B cell (primary cell): ENCODE measurements at places on chromosomes 2 and 18. TPM values are rescaled to one million over a fixed set of nuclear protein-coding genes. Genes with fewer than 3 reads are reported as not detected.
A peak's percentile ranks its signal among the peaks of the same experiment; 100 is the strongest.

GRCh38 chr2:195779491-195779890 lies 122.5 kb downstream of the SLC39A10 start:
- no peaks in the 10 kb centered on the region for H3K27me3 ChIP-seq
- H3K4me1 ChIP-seq, result no peaks in the 10 kb centered on the region
- DNase-seq, result no peak
- no peak overlapping the region for H3K4me3 ChIP-seq

GRCh38 chr2:68643011-68643873 lies at the start of gene PROKR1:
Gene PROKR1, plus strand, starts transcription at chr2:68643579. Its CDS starts 2,243 bp downstream, at chr2:68645822.
- H3K27me3 ChIP-seq, result peaks cover 39% of the 10 kb centered on the region
- H3K4me1 ChIP-seq, result peaks cover 10% of the 10 kb centered on the region
- peak; percentile 29 for DNase-seq
- peak within 1 kb of the TSS; percentile 37 for H3K4me3 ChIP-seq
- H3K36me3 ChIP-seq, result no peaks in the 10 kb centered on the region
- no peak within 1 kb of the TSS for H3K27ac ChIP-seq

IL1RL2 gene
- polyA plus RNA-seq, result not detected in 2 replicates

GRCh38 chr2:179614121-179614520 lies 247.3 kb downstream of the ZNF385B start:
- no peak overlapping the region for H3K4me3 ChIP-seq
- H3K36me3 ChIP-seq, result no peaks in the 10 kb centered on the region
- H3K4me1 ChIP-seq, result no peaks in the 10 kb centered on the region
- no peak for DNase-seq
- no peak overlapping the region for H3K27ac ChIP-seq

DNA sequence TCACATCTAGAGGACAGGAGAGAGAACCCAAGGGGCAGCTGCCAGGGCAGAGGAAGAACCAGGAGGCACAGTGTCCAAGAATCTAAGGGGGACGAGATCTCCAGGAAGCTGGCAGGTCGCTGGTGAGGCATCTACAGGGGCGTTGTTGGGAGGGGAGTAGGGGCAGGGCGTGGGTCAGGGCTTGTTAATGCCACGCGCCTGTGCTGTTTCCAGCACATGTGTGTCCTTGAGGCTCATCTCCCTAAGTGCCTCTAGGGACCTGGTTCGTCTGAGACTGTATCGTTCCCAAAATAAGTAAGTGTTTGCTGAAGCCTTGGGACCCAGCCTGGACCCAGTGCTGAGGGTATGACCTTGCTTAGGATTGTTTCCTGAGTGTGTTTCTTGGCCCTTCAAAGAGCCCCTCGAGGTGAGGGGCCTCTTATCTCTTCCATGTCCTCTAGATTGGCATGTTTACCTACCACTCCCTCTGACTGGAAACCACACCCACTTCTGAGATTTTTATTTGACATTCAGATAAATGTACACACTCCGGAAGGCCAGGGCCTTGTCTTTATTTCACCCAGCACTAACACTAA lies 22.2 kb downstream of the HK2 start:
- H3K36me3 ChIP-seq, result peaks cover 2% of the 10 kb centered on the region
- H3K27me3 ChIP-seq, result no peaks in the 10 kb centered on the region
- no peak for DNase-seq
- no peak overlapping the region for H3K27ac ChIP-seq
- H3K4me1 ChIP-seq, result peaks cover 14% of the 10 kb centered on the region

- no peaks in the 10 kb centered on the region for H3K4me1 ChIP-seq
- no peaks in the 10 kb centered on the region for H3K27me3 ChIP-seq
- no peaks in the 10 kb centered on the region for H3K36me3 ChIP-seq
- no peak overlapping the region for H3K4me3 ChIP-seq
- H3K27ac ChIP-seq, result no peak overlapping the region
These were observed 144.8 kb upstream of the CYP26B1 start for GRCh38 chr2:72292433-72292832.

- no peak for DNase-seq
- H3K4me3 ChIP-seq, result no peak overlapping the region
- no peaks in the 10 kb centered on the region for H3K27me3 ChIP-seq
- H3K36me3 ChIP-seq, result no peaks in the 10 kb centered on the region
These were observed 499.0 kb downstream of the TGIF1 start for GRCh38 chr18:3948958-3949357.

DNA sequence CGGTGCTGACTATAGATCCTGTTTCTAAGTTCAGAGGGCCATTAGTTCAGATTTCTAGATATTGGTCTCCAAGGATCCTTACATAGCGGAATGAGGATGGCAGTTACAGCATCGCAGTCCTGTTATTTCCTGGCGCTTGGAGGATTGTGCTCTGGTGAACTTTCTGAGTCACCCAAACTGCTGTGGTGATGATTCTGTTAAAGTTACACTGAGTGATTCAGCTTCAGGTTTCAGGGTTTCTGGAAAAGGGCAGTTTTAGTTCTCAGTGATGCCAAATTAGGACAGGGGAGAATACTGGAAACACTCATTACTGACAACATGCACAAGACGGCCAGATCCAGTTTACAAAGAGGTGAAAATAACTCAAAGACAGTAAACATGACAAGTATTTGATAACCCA lies 52.1 kb upstream of the ANKRD62 start:
- no peaks in the 10 kb centered on the region for H3K36me3 ChIP-seq
- no peak for DNase-seq
- H3K27me3 ChIP-seq, result no peaks in the 10 kb centered on the region
- H3K4me3 ChIP-seq, result no peak overlapping the region
- no peak overlapping the region for H3K27ac ChIP-seq
